ENCODE measurements at places on chromosomes 1 and 21.

DNA sequence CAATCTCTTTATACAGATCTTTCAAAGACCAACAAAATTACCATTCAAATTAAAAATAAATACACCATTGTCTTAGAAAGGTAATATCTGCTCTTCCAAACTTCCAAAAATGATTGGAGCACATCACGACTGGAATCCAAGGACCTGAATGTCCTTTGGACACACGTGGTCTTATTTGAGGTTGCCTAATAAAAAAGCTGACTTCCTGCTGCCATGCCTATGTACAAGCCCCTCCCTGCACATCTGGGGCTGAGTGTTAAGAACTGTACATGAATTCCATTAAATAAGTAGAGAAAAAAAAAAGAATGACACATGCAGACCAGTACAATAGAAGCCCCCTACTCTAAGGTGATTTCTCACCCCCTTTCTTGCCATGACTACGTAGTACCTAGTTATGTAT, 73.6 kb downstream of the SUSD4 start:
- H3K4me3 ChIP-seq: no peak overlapping the region
- no peaks in the 10 kb centered on the region for H3K4me1 ChIP-seq
- DNase-seq: no peak
- no peaks in the 10 kb centered on the region for H3K27me3 ChIP-seq
- H3K36me3 ChIP-seq: no peaks in the 10 kb centered on the region
- no peak overlapping the region for H3K27ac ChIP-seq

DNA sequence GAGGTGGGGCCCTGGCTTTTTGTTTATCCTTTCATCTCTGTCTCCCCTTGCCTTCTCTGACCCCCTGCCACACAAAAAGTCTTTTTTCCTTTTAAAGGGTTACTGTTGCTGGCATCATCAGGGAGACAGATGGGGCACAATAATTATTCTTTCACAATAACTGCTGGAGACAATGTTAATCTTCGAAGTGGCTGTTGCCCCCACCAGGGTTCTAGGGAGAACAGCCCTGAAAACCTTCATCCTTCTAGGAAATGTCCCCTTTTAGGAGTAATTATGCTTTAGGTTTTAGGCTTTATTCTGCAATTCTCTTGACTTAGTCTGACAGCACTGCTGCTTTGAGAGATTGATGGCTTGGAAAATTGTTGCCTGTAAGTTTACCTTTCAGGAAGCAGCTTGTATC, 150.0 kb downstream of the NOS1AP start:
- H3K27ac ChIP-seq: no peak overlapping the region
- H3K4me1 ChIP-seq: peaks cover 13% of the 10 kb centered on the region
- no peaks in the 10 kb centered on the region for H3K27me3 ChIP-seq
- DNase-seq: no peak
- no peak overlapping the region for H3K4me3 ChIP-seq

DNA sequence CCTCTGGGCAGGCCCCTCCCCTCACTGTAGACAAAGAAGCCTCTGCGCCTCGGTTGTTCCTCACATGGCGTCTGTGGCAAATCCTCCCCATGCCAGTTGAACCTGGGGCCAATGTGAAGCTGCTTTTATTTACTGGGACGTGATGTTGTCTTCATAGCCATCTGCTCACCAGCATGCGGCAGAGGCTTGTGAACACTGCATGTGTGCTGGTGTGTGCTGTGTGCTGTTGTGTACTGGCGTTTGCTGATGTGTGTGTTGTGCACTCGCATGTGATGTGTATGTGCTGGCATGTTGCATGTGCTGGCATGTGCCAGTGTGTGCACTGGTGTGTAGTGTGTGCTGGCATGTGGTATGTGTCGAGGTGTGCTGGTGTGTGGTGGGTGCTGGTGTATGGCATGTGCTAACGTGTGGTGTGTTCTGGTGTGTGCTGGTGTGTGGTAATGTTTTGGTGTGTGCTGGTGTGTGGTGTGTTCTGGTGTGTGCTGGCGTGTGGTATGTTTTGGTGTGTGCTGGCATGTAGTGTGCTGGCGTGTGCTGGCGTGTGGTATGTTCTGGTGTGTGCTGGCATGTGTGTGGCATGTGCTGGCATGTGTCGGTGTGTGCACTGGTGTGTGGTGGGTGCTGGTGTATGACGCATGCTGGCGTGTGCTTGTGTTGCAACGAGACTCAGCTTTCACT, 37.2 kb upstream of the TRAPPC10 start:
- no peak for DNase-seq
- no peaks in the 10 kb centered on the region for H3K4me1 ChIP-seq
- H3K27ac ChIP-seq: no peak overlapping the region
- H3K4me3 ChIP-seq: no peak overlapping the region
- no peaks in the 10 kb centered on the region for H3K27me3 ChIP-seq

DNA sequence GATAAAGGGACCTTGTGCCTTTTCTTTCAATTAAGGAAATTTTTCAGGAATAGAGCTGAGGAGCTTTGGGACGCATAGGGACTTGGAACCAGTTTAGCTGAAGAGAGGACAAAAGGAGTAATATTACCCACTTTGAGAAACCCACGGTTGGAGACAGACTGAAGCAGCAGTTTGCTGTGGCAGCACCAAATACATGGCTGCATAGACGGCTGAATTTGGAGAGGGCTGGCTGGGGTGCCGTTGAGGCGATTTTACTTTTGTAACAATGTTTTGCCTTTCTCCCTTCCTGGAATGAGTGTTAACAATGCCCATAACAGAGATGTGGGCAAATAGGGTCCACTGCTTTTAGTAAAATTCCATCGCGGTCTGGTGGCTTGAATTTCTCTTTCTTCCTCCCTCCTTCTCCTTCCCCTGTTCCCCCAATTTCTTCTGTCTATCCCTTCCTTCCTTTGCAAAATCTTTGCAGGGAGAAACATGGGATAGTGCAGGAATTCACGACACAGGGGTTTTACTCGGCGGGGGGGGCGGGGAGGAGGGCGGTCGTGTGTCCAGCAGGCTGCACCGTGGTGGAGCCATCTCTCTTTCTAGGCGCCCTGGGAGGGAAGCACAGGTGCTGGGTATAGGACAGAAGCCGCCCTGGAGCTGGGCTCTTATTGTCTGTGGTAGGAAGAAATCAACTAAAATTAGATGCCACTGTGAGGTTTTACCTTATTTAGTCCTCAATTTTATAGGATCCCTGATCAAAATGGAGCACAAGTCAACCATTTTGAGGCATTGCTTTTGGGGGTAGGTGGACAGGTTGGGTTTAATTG, 6.8 kb downstream of the LHX4 start:
- no peaks in the 10 kb centered on the region for H3K36me3 ChIP-seq
- no peak overlapping the region for H3K4me3 ChIP-seq
- no peak for DNase-seq
- H3K4me1 ChIP-seq: no peaks in the 10 kb centered on the region
- H3K27ac ChIP-seq: no peak overlapping the region
- peaks cover 92% of the 10 kb centered on the region for H3K27me3 ChIP-seq

DNA sequence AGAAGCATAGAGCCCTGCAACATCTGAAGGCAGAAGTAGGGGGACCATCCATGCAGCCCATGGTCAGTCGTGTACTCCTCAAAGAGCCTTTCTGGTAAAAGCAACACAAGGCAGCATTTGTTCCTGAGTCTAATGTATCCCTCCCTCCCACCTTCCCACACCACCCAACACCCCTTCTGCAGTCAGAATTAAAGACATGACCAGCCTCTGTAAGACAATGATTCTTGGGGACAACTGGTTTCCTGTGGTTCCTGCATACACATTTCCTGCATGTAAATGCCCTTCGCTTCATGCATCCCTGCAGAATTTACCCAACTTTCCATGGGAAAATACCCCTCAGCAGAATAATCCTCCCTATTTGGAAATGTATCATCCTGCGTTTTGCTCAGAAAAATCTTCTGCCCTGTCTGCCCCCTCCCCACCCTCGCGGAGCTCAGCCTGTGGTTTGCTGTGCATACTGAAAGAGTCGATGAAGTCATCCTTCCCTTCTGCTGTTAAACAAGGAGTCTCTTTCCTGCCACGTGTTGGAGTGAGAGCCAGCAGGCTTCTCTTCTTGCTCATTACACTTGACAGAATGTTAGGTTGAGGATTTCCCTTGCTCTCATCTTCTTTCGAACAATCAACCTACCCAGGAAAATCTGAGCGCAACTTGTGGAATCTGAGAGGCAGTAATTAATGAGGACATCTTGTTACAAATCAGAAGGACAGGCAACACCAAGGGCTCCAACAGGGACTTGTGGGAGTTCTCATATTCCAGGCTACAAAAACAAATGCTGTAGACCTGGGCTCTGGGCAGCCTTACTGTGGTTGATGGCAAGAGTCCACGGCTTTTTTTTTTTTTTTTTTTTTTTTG, 4.7 kb downstream of the TNN start:
- no peaks in the 10 kb centered on the region for H3K36me3 ChIP-seq
- no peaks in the 10 kb centered on the region for H3K27me3 ChIP-seq
- no peak for DNase-seq
- no peak overlapping the region for H3K27ac ChIP-seq
- H3K4me3 ChIP-seq: peak overlapping the region; percentile 49
- H3K4me1 ChIP-seq: no peaks in the 10 kb centered on the region

GRCh38 chr1:196516373-196516772, 91.9 kb downstream of the KCNT2 start:
- no peaks in the 10 kb centered on the region for H3K36me3 ChIP-seq
- no peaks in the 10 kb centered on the region for H3K4me1 ChIP-seq
- H3K4me3 ChIP-seq: no peak overlapping the region
- H3K27me3 ChIP-seq: no peaks in the 10 kb centered on the region
- no peak overlapping the region for H3K27ac ChIP-seq

DNA sequence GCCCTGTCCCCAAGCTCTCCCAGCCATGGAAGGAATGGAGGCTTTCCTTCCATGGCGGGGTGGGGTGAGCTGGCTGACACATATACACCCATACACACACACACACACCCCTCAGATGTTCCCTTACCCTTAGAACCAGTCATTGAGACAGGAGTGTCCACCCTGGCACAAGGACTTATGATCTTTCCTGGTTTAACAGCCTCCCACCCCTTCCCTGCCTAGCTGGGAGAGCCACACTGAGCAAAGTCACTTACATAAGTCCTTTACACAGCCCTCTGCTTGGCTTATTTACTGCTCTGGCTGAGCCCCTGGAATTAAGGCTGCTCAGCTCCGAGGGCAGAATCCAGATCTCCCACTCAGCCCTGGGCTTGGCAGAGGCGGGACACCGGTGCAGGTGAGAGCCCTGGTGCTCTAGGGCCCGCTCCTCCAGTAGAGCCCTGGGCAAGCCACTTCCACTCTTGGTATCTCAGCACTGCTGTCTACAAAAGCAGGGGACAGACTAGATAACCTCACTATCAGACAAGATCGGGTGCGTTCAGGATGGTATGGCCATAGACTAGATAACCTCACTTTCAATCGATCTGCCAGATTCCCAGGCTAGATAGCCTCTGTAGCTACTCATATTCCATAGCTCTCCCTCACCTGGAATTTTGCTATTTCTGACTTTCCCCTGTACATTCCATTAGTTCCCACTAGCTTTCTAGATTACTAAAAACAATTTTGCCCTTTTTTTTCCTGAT, 16.7 kb downstream of the SLC6A9 start:
- H3K4me3 ChIP-seq: no peak overlapping the region
- no peaks in the 10 kb centered on the region for H3K36me3 ChIP-seq
- no peak for DNase-seq
- no peaks in the 10 kb centered on the region for H3K27me3 ChIP-seq
- H3K4me1 ChIP-seq: no peaks in the 10 kb centered on the region
- H3K27ac ChIP-seq: no peak overlapping the region

DNA sequence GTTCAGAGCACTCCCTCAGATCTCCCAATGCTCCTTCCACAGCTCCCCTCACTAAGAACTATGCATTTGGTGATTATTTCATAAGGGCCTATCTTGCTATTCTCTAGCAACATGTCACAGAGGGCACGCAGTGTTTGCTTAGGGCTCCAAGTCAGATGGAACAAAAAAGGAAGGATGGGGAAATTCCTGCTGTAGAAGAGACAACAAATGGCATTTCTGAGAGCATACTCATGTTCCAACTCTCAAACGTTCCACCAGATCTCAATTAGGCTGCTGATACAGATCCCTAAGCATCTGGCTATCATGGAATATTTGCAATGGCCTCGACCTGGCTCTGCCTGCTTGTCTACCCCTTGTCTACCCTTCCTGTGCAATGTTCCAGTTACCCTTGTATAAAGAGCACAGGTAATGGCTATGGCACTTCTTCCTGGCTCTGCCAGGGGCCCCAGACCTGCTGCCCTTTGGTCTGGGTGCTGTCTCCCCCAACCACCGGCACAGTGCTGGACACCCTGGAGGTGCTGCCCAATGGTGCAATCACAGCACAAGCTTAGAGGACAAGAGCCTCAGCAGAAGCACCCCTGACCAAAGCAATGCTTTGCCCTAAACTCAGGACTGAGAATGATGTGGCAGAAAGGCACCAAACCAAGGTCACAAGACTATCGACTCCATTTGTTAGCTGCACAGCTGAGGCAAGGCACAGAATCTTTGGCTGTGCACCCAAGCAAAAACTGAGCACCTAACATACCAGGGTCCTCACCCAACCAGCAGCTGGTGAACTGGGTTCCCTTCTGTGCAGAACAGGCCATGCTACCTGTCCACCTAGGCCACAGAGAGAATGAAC, 3.6 kb downstream of the PARP1 start:
- H3K27ac ChIP-seq: no peak overlapping the region
- no peak for DNase-seq
- no peaks in the 10 kb centered on the region for H3K27me3 ChIP-seq
- H3K4me1 ChIP-seq: peaks cover 4% of the 10 kb centered on the region
- H3K36me3 ChIP-seq: no peaks in the 10 kb centered on the region

DNA sequence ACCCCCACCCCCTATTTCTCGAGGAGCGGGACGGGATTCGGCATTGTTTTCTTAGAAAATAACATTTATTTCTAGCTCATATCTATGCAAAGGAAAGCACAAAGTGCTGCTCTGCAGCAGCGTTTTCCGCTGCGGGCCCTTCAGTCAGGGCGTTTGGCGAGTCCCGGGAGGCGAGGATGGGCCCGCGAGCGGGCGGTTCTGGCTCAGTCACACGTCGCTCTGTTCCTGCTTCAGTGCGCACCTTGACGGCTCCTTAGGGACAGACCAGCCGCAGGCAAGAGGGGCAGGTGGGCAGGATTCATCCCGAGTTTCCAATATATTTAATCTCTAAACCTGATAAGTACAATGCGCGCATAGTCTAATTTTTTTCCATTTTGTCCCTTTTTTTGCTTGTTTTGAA, 5.7 kb downstream of the DMRTA2 start:
- H3K4me3 ChIP-seq: no peak overlapping the region
- no peaks in the 10 kb centered on the region for H3K4me1 ChIP-seq
- no peak for DNase-seq

DNA sequence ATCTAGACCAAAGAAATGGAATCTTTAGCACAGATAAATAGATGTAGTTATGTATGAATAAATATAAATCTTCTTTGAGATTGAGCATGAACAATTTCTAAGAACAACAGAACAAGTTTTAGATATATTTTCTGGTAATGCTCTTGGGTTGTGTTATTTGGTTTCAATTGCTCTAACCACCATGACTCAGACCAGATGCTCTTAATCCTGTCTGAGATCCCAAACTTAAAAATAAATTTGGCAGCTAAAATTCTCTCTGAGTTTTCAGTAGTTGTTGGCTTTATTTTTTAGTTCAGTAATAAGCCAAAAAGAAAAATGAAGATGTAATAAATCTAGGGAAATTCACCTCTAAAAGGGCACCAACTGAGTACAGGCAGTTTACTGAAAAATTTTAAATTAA, 1693.4 kb downstream of the NCAM2 start:
- H3K4me1 ChIP-seq: no peaks in the 10 kb centered on the region
- H3K4me3 ChIP-seq: no peak overlapping the region
- no peaks in the 10 kb centered on the region for H3K36me3 ChIP-seq
- no peak overlapping the region for H3K27ac ChIP-seq
- no peak for DNase-seq
